ENCODE measurements at places on chromosomes 12 and 14. TPM values are rescaled to one million over a fixed set of nuclear protein-coding genes. Genes with fewer than 3 reads are reported as not detected.

GRCh38 chr14:99818503-99819036 is 25.4 kb downstream of the EML1 start:
- no peak for DNase-seq

DNA sequence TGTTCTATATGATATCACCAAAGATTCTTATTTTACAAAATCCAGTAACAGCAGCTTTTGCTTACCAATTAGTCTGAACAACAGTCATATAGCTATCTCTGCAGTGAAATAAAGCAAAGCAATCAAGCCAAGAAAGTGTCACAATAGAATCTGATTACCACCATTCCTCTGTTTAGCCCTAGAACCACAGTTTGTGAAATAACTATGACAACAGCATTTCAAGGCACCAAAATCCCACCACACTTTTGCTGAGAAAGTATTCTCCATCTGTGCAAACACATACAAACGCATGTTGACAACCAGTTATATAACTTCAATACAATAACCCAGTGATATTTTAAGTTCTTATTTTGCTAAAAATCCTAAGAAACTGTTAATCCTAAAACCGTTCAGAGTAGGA is 7.4 kb downstream of the PPP1R13B start:
- no peak for DNase-seq

Gene ADCK1
- 6.5 TPM for total RNA-seq

Gene DCN
- 125 TPM for total RNA-seq

Measured in fibroblast of villous mesenchyme (primary cell).